SIG-M5 (cell line): ENCODE measurements at places on chromosomes 13 and 19.

DNA sequence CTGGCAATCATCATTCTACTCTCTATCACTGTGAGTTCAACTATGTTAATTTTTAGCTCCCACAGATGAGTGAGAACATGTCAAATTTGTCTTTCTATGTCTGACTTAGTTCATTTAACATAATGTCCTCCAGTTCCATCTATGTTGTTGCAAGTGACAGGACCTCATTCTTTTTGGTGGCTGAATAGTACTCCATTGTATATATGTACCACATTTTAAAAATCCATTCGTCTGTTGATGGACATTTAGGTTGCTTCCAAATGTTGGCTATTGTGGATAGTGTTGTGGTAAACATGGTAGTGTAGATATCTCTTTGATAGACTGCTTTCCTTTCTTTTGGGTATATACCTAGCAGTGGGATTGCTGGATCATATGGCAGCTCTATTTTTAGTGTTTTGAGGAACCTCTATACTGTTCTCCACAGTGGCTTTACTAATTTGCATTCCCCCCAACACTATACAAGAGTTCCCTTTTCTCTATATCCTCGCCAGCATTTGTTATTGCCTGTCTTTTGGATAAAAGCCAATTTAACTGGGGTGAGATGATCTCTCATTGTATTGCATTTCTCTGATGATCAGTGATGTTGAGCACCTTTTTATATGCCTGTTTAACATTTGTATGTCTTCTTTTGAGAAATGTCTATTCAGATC is 124.1 kb downstream of the PCCA start:
- DNase-seq: no peak

DNA sequence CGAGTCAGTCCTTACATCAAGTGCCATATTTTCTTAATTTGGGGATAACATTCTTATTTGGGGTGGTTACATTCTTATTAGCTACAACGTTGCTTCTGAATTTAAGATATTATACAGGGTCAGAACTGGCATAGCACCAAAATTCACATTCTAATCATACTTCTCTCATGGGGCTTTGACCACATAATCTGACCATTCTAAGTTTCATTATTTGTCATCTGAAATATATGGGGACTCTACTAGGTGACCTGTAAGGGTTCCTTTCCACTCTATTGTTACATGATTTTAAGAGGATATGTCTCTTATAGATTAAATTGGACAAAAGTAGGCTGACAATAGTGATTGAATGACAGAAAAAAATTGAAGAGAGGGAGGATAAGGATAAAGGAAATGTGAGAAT is 536.5 kb downstream of the KCTD12 start:
- DNase-seq: no peak

DNA sequence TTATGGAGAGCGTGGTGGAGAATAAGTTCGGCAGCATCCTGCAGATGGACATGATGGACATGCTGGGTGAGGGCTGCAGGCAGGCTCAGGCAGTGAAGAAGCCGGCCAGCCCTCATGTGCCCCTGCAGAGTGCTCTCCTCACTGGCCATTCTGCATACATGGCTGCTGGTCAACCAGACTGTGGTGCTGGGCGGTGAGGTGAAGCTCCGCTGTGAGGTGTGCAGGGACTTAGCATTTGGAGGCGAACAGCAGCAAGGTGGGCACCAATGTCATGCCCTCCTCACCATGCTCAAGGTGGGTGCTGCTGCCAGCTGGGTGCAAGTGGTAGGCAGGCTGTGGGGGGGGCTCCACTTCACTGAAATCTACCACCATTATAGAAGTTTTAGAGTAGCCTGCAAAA is 5.7 kb upstream of the ZNF492 start:
- DNase-seq: no peak

- DNase-seq: no peak
Measured at GRCh38 chr19:40596608-40597328, 4.4 kb upstream of the LTBP4 start.

GRCh38 chr13:20980899-20981298 is 78.4 kb upstream of the XPO4 start:
- no peak for DNase-seq

DNA sequence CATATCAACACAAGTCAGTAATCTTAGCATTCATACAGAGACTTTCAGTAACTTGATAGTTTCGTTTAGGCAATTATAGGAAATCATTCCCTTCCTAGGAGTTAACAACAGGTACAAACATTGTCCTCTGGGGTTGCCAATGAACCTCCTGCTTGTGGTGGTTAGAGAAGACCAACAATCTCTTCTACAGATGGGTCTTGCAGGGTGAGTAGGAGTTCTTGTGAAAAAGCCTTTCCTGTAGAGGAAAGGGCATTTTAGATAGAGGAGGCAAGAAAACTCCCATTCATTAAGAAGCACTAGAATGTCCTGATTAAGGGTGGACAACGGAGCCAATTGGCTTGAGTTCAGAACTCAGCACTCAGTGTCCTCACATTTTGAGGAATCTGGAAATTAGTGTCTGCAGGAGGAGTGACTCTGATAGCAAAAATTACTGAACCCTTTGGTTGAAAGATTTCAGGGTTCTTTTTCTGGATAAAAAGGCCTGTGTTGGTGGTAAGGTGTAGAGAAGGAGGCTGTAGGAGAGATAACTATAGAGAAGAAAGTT is 4.2 kb downstream of the WDFY2 start:
- no peak for DNase-seq

GRCh38 chr19:13797870-13798269 is 2.6 kb downstream of the ZSWIM4 start:
- no peak for DNase-seq

DNA sequence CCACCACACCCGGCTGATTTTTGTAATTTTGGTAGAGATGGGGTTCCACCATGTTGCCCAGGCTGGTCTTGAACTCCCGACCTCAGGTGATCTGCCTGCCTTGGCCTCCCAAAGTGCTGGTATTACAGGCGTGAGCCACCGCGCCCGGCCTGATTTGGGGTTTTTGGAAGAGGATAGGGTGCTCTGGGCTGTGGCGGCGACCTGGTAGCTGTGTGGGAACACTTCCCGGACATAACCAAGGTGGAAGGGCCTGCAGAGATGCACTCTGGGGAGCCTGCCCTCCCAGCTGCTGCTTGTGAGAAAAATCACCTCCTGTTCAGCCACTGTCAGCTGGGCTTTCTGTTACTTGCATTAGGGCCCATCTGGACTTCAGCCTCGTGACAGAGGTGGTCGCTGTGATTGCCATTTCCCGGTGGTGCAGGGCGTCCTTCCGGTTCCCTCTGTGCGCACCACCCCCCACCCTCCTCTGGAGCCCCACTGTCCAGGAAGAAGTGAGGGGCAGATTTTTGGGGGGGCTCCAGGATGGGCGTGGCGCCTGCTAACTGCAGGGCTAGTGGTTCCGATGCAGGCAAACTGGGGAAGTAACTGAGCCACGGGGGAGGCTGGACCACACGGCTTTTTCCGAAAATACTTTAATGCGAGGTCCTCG is 7.5 kb downstream of the IL4I1 start:
- no peak for DNase-seq

GRCh38 chr19:33677745-33678426 is 56.1 kb downstream of the CHST8 start:
- no peak for DNase-seq

DNA sequence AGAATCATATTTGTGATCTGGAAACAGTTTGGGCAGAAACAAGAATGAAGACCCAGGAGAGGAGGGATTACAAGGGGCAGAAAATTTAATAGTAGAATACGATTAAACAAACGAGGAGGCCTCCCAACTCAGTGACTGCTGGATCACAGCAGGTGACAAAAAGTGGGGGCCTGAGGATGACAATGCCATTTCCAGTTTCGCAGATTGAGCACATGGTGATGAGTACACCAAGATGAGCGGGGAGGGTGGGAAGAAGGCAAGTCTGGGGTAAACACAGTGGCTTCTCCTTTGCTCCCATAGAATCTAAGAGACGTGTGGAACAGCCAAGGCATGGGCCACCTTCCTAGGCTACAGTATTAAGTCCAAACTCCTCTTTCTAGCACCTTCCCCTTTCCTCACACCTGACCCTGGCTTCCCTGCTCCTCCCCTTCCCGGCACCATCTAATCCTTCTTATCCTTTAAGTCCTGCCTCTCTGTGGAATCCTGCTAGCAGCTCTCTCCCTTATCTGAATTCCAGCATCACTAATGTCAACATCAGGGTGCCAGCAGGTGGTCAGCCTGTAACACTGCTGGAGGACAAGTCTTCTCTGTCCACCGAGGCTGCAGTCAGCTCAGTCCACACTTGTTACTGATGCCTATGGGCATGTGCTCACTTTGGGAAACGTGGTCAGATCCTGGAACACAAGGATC is 13.5 kb downstream of the ATP7B start:
- no peak for DNase-seq

- no peak for DNase-seq
Measured at GRCh38 chr19:1997353-1998233, 17.9 kb downstream of the BTBD2 start.

- no peak for DNase-seq
Measured at GRCh38 chr13:66585669-66586203, 644.4 kb downstream of the PCDH9 start.

GRCh38 chr19:35048911-35049411 is 7.4 kb downstream of the HPN start:
- no peak for DNase-seq

DNA sequence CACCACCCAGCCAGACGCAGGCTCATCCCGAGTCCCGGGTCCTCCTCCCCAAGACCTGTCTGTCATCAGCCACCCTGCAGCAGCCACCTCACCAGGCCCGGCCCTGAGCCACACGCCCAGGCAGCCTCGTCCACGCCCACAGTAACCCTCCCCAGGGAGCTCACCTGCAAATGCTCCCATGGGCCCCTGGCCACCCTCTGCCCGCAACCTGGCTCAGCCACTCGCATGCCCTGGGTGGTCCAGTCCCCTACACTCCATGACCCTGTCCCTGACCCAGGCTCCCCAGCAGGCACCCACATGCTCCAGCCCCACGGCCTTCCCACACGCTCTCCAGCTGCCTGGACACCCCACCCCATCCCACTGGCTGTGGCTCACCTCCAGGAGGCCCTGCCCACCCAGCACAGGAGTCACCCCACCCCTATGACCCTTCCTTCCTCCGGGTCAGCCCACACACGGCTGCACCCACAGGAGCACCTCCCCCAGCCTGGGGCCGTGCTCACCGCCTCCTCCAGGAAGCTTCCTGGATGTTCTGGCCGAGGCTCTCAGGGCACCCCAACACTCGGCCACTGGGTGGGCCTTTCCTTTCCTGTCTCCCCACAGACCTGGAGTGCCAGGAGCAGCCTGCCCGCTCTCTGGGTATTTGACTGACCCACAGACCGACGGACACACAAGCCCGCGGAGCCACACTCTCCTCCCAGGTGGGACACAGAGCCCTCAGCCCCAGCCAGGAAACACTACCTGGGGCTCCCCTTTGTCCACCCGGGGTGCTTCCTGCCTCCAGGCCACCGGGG is 3.6 kb downstream of the TMEM259 start:
- no peak for DNase-seq

DNA sequence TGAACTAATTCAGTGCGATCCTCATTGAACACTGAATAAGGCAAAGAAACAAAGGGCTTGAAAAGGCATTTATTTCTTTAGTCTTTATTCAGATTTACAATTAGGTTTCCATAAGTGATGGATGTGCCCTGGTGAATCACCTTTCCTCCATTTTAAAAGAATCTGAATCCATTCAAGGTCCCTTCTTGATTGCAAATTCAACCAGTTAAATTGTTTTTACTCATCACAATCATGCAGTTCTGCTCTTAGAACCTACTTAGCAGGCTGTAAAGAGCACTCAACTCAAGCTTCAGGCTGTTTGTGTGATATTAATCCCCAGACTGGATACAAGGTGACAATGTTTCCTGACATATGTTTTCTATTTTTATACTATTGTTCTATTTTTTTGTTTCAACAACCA is 321.0 kb downstream of the TBC1D4 start:
- no peak for DNase-seq

DNA sequence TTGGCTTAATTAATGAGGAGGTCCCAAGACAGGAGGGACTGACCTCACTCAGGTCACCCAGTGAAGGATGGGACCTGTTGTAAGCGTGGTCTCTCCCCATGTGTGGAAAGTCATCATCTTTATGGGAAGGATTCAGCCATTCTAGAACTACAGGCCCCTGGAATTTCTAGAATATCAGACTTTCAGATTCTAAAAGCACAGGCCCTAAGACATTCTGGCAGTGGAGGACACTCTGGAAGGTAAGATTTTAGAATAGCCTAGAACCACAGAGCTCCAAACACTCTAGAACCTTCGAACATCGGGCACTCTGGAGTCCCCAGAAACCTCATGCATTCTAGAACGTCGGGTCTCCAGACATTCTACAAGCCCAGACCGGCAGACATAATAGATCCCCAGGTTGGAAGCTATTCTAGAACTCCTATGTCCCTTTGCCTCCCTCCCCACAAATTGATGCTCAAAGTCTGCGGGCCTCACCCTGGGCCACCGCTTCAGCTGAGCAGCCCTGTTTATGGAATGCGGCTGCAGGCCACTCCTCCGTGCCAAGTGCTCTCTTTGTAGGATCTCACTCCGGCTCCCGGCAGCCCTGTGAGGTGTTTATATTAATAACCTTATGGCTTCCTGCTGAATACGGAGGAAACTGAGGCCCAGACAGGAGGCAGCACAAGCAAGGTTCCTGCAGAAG is 1.9 kb upstream of the KLK15 start:
- DNase-seq: no peak

DNA sequence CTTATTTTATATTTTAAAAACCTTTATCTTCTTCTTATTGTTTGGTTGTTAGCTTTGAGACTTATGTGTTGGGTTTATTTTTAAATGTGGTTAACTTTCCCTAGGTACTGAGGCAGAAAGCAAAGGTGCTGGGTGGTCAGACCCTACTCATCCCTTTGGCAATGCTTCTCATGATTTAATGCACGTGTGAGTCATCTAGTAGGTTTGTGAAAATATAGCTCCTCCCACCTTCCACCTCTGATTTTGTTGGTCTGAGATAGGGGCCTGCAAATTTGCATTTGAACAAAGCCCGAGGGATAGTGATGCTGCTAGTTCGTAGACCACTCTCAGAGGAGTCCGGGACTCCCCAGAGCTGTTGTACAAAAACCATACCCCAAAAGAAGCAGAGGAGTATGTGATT is 771.3 kb upstream of the ARGLU1 start:
- no peak for DNase-seq

GRCh38 chr19:6393983-6394412 is 1.0 kb upstream of the GTF2F1 start:
- no peak for DNase-seq

DNA sequence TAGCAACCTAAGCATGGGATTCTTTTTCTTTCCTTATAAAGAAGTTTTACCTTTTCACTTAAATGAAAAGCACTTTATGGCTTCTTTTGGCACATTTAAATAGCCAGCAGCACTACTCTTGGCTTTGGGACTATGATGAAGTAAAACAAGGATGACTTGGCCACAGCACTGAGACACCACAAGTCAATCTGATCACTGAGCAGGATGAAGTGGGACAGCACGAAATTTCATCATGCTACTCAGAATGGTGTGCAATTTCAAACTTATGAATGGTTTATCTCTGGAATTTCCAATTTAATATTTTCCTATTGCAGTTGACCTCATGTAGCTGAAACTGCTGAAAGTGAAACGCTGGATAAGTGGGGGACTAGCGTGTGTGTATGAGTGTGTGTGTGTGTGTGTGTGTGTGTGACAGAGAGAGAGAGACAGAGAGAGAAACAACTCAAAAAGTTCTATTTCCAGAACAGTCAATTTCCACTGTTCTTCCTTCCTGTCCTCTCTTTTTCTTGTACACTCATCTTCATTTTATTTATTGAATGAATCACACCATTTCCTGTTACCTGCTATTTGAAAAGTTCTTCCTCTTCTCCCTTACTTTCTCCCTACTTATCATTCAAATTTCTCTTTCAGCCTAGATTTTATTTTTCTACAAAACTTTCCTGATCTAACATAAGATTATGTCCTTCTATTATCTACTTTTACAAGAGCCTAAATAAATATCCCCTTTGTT is 414.2 kb upstream of the MIR17HG start:
- DNase-seq: no peak
